ENCODE measurements at places on chromosomes 3 and 15. TPM values are rescaled to one million over a fixed set of nuclear protein-coding genes. Genes with fewer than 3 reads are reported as not detected.

The ZNF35 gene
- total RNA-seq, result 16.6 TPM

The IQSEC1 gene
- total RNA-seq, result 235 TPM

GRCh38 chr15:40053079-40053830, 14.3 kb upstream of the SRP14 start:
- no peak for DNase-seq

GRCh38 chr3:44833394-44833793, 28.3 kb upstream of the TMEM42 start:
- DNase-seq, result no peak

GRCh38 chr3:30779686-30780287, 114.7 kb downstream of the GADL1 start:
- no peak for DNase-seq

DNA sequence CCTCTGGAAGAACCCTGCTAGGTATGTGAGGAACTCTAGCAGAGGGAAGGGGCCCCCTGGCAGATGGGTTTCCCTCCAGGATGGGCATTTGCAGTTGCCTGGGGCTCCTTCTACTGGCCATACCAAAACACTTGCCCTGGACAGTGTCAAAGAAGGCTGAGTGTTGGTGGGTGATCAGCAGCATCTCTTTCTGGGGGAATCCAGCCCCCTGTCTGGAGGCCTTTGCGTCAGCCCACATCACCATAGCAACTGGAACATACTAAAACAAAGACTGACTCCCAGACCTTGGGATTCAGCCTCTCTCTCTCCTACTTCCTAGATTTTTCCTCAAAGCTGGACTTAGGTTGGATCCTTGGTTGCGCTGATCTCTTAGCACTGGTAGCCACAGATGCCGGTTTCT, 8.1 kb downstream of the CEMIP start:
- DNase-seq, result no peak

DNA sequence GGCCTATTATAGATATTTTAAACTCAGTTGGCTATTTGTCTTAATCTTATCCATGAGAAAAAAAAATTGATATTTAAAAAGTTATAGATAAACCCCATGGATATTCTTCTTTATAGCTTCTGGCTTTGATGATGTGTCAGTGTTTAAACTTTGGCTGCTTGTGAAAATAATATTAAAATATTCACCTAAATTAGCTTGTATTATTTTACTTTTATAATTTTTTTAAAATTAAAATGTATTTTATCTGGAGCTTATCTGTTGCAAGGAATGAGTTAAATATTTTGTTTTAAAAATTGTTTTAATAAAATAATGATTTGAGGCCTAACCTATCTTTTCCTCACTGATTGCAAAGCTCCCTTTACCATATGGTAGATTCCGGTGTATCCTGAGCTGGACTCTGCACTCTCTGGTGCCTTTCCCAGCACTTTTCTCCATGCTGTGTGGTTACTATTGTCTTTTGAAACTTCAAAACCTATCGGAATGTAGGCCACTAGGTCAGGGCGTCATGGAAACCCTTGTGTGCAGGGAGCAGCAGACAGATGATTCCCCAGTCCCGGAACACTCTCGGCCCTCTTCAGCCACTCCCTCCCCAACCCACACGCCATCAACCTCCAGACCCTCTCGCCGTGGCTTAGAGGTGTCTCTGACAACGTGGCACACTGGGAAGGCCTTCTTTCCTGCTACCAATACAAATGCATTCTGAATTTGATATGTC, 252.3 kb upstream of the ATP10A start:
- no peak for DNase-seq

All from B cell (primary cell).